ENCODE measurements at places on chromosomes 6 and 20. TPM values are rescaled to one million over a fixed set of nuclear protein-coding genes. Genes with fewer than 3 reads are reported as not detected.
A peak's percentile ranks its signal among the peaks of the same experiment; 100 is the strongest.

- H3K36me3 ChIP-seq, result no peaks in the 10 kb centered on the region
- no peak overlapping the region for H3K27ac ChIP-seq
- no peaks in the 10 kb centered on the region for H3K4me1 ChIP-seq
- peaks cover 2% of the 10 kb centered on the region for H3K27me3 ChIP-seq
- no peak overlapping the region for H3K4me3 ChIP-seq
- no peak for DNase-seq
These were observed 90.4 kb upstream of the HIVEP1 start for GRCh38 chr6:11921751-11922150.

GRCh38 chr6:44037847-44038542 lies 89.3 kb downstream of the MRPL14 start:
- H3K27ac ChIP-seq, result no peak overlapping the region
- H3K27me3 ChIP-seq, result no peaks in the 10 kb centered on the region
- no peak for DNase-seq
- no peak overlapping the region for H3K4me3 ChIP-seq
- peaks cover 18% of the 10 kb centered on the region for H3K4me1 ChIP-seq
- no peaks in the 10 kb centered on the region for H3K36me3 ChIP-seq

DNA sequence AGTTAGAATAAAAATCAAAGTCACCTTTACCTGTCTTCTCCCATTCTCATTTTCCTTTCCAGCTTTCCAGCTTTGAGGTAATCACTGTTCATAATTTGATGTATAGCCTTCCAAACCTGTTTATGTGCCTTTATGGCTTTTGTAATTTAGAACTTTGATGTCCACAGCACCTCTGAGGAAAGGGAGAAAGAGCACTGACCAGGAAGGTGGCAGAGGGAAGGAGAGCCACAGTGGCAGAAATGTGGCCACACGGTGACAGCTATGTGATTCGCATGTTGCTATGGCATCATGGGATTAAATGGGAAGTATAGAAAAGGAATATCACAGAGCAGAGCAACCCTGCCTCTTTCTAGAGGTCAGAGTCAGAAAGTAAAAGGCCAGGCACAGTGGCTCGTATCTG lies 51.7 kb upstream of the PLCG1 start:
- H3K4me3 ChIP-seq, result no peak overlapping the region
- H3K27me3 ChIP-seq, result no peaks in the 10 kb centered on the region
- H3K4me1 ChIP-seq, result peaks cover 25% of the 10 kb centered on the region
- no peak overlapping the region for H3K27ac ChIP-seq
- peaks cover 70% of the 10 kb centered on the region for H3K36me3 ChIP-seq
- no peak for DNase-seq

- peaks cover 29% of the 10 kb centered on the region for H3K4me1 ChIP-seq
- DNase-seq, result no peak
- H3K27ac ChIP-seq, result no peak overlapping the region
These were observed 30.2 kb upstream of the SGK1 start for GRCh38 chr6:134347885-134348805.

DNA sequence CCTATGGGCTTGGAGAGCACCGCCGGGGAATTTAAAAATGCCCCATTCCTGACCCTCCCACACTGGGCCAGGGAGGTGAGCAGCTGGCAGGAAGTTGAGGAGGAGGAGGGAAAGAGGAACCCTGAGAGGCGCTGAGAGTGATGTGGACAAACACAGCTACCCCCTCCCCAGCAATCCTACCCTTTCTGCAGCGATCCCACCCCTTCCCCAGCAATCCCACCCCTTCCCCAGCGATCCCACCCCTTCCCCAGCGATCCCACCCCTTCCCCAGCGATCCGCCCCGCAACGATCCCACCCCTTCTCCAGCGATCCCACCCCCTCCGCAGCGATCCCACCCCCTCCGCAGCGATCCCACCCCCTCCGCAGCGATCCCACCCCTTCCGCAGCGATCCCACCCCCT lies 111.6 kb downstream of the SYCP2 start:
- H3K4me1 ChIP-seq, result no peaks in the 10 kb centered on the region
- no peaks in the 10 kb centered on the region for H3K36me3 ChIP-seq
- no peak overlapping the region for H3K27ac ChIP-seq
- no peaks in the 10 kb centered on the region for H3K27me3 ChIP-seq
- DNase-seq, result no peak

- DNase-seq, result no peak
- H3K27ac ChIP-seq, result peak overlapping the region; percentile 64
- H3K27me3 ChIP-seq, result no peaks in the 10 kb centered on the region
- H3K4me1 ChIP-seq, result peaks cover 19% of the 10 kb centered on the region
- H3K36me3 ChIP-seq, result peaks cover 74% of the 10 kb centered on the region
These were observed 23.9 kb downstream of the ZNF217 start for GRCh38 chr20:53569606-53570307.

- DNase-seq, result no peak
- no peak overlapping the region for H3K27ac ChIP-seq
- H3K27me3 ChIP-seq, result no peaks in the 10 kb centered on the region
- H3K36me3 ChIP-seq, result no peaks in the 10 kb centered on the region
- H3K4me3 ChIP-seq, result no peak overlapping the region
These were observed 1004.9 kb upstream of the ADGRB3 start for GRCh38 chr6:67630146-67630545.

GRCh38 chr6:14180609-14181008 lies 63.0 kb downstream of the CD83 start:
- DNase-seq, result no peak
- no peaks in the 10 kb centered on the region for H3K4me1 ChIP-seq
- peaks cover 2% of the 10 kb centered on the region for H3K27me3 ChIP-seq
- no peak overlapping the region for H3K4me3 ChIP-seq
- H3K27ac ChIP-seq, result no peak overlapping the region

GRCh38 chr6:3566812-3567211 lies 110.0 kb upstream of the SLC22A23 start:
- H3K4me3 ChIP-seq, result no peak overlapping the region
- peaks cover 4% of the 10 kb centered on the region for H3K27me3 ChIP-seq
- H3K36me3 ChIP-seq, result no peaks in the 10 kb centered on the region
- no peaks in the 10 kb centered on the region for H3K4me1 ChIP-seq
- H3K27ac ChIP-seq, result no peak overlapping the region

DNA sequence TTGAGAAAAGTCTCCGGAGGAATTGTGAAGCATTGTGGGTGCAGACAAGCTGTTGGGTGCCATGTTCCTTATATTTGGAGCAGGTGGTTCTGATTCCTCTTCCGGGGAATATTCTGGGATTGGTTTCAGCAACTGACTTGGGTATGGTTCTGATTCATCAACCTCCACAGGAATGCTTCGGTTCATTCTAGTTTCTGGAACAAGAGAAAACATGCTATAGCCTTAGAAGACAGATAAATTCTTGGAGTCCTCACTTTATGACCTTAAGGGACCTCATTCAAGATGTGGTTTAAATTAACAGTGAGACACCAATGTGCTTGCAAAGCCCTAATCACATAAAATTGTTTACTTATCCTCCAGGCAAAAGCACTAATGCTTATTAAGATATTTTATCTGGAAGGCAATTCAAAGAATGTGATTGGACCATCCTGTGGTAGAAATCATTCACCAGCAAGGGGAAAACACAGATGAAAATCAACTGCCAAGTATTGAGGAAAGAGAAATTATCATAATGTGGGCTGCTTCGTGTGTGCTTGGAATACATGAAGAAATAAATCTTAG lies 13.7 kb downstream of the TRAF3IP2 start:
- DNase-seq, result no peak
- no peak overlapping the region for H3K27ac ChIP-seq
- no peaks in the 10 kb centered on the region for H3K27me3 ChIP-seq
- no peak overlapping the region for H3K4me3 ChIP-seq
- peaks cover 23% of the 10 kb centered on the region for H3K4me1 ChIP-seq

- DNase-seq, result no peak
- peaks cover 2% of the 10 kb centered on the region for H3K27me3 ChIP-seq
- H3K27ac ChIP-seq, result no peak overlapping the region
- H3K4me3 ChIP-seq, result no peak overlapping the region
These were observed 323.9 kb downstream of the LAMA2 start for GRCh38 chr6:129206821-129207220.

GRCh38 chr6:131980338-131980790 lies 29.2 kb upstream of the CCN2 start:
- H3K36me3 ChIP-seq, result no peaks in the 10 kb centered on the region
- no peaks in the 10 kb centered on the region for H3K27me3 ChIP-seq
- H3K4me1 ChIP-seq, result no peaks in the 10 kb centered on the region
- H3K4me3 ChIP-seq, result no peak overlapping the region
- DNase-seq, result no peak

GRCh38 chr6:16421462-16421960 lies 183.1 kb downstream of the GMPR start:
- peak overlapping the region; percentile 90 for H3K27ac ChIP-seq
- no peaks in the 10 kb centered on the region for H3K27me3 ChIP-seq
- peaks cover 21% of the 10 kb centered on the region for H3K36me3 ChIP-seq
- H3K4me1 ChIP-seq, result peaks cover 55% of the 10 kb centered on the region
- peak overlapping the region; percentile 79 for H3K4me3 ChIP-seq

- no peak overlapping the region for H3K4me3 ChIP-seq
- peaks cover 6% of the 10 kb centered on the region for H3K27me3 ChIP-seq
- DNase-seq, result no peak
- H3K4me1 ChIP-seq, result peaks cover 2% of the 10 kb centered on the region
- H3K36me3 ChIP-seq, result no peaks in the 10 kb centered on the region
These were observed 32.5 kb downstream of the RIPOR3 start for GRCh38 chr20:50658804-50659380.

DNA sequence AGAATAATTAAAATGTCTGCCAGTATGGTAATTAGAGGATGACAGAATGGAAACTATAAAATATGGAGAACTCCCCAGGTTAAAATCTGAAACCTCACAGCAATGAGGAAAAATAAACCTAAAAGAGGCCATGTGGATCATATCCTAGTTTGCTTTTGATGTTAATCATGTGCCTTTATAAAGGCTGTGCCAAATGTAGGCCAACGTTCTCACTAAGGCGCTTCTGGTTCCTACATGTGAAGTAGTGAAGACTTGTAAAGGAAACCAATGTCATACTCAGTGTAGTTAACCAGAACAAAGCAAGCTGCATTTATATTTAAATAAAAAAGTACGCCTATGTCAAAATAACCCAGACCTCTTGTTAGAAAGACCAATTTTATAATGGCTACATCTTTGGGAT lies 113.7 kb upstream of the FAM184A start:
- no peak overlapping the region for H3K27ac ChIP-seq
- no peaks in the 10 kb centered on the region for H3K4me1 ChIP-seq
- H3K36me3 ChIP-seq, result peaks cover 40% of the 10 kb centered on the region
- no peaks in the 10 kb centered on the region for H3K27me3 ChIP-seq
- H3K4me3 ChIP-seq, result no peak overlapping the region
- no peak for DNase-seq

Gene ABHD16A
- total RNA-seq, result 44.7 TPM

Gene ID4
- total RNA-seq, result not detected

Gene SLC4A11
- 1.9 TPM for total RNA-seq

Gene GSTA2
- not detected for total RNA-seq

Gene EMILIN3
- 0.58 TPM for total RNA-seq

Gene ASXL1
- 126 TPM for total RNA-seq

Gene PDE7B
- 16.0 TPM for total RNA-seq

Gene HSD17B8
- total RNA-seq, result 18.3 TPM

Gene BACH2
- 69.2 TPM for total RNA-seq

Gene CLDN20
- total RNA-seq, result 0.21 TPM

Gene EBF4
- total RNA-seq, result 7.6 TPM
